Fibroblast of upper back skin (primary cell): ENCODE measurements at places on chromosomes 2 and 18.
A peak's percentile ranks its signal among the peaks of the same experiment; 100 is the strongest.

- DNase-seq: peak; percentile 6
Measured at GRCh38 chr2:205053827-205054410, 508.6 kb downstream of the PARD3B start.

- DNase-seq: no peak
Measured at GRCh38 chr2:770776-771175, 93.6 kb upstream of the TMEM18 start.

GRCh38 chr2:97658691-97659157 lies 5.1 kb downstream of the ACTR1B start:
- DNase-seq: no peak

DNA sequence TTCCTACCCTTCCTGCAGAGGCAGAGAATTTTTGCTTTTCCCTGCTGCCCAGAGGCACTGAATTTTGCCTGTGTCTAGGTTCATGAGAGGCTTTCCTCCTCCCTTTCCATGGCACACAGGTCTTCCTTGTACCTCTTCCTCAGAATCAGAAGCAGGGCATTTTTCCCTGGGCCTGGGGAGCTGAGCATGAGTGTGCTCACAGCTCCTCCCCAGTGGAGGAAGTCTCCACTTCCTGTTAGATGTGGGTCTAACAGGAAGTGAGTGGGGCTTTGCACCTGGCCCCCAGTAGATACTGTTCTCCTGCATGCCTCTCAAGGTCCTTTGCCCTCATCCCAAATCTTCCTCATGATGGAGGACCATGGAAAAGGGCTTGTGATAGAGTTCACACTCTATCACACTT lies 297.2 kb upstream of the FIGN start:
- DNase-seq: no peak

GRCh38 chr2:12083713-12084419 lies 337.4 kb downstream of the LPIN1 start:
- DNase-seq: no peak

DNA sequence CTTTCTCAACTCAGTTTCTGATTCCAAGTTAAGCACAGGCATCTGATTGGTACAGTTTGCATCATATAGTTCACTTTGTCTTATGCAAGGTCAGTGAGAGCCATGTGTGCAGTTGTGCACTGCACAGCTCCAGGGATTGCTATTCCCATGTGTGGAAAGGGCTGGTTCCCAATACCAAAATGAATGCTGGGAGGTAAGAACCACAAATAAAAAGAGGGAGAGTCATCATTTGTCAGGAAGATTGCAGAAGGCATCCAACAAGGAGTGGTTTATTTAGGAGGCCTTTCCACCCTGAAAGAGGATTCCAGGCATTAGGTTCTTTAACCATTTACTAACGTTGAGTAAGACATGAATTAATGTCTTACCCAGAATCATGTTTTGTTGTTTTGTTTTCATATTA lies 141.2 kb upstream of the ST6GAL2 start:
- DNase-seq: peak; percentile 50

GRCh38 chr2:219178377-219179175 lies 501 bp downstream of the RETREG2 start:
- no peak for DNase-seq

- DNase-seq: no peak
Measured at GRCh38 chr2:8800218-8800617, 37.2 kb downstream of the KIDINS220 start.

- no peak for DNase-seq
Measured at GRCh38 chr2:16019060-16019480, 78.7 kb downstream of the MYCN start.

DNA sequence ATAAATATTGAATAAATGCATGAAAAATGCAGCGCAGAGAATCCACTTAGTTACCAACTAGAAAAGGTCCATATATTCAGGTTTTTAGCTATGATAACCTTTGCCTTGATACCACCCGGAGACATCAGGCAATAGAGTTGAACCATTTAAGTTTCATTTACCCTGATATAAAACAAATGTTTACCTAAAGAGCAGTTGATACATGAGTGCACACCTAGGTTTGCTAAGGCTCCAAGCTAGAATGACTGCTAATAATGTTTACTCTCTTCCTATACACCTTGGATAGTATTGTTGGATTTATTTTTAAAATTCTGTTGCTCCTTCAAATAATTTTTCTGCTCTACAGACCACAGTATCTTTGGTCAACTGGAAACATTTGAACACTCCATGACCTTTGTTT lies 1463.6 kb downstream of the LRP1B start:
- DNase-seq: no peak

DNA sequence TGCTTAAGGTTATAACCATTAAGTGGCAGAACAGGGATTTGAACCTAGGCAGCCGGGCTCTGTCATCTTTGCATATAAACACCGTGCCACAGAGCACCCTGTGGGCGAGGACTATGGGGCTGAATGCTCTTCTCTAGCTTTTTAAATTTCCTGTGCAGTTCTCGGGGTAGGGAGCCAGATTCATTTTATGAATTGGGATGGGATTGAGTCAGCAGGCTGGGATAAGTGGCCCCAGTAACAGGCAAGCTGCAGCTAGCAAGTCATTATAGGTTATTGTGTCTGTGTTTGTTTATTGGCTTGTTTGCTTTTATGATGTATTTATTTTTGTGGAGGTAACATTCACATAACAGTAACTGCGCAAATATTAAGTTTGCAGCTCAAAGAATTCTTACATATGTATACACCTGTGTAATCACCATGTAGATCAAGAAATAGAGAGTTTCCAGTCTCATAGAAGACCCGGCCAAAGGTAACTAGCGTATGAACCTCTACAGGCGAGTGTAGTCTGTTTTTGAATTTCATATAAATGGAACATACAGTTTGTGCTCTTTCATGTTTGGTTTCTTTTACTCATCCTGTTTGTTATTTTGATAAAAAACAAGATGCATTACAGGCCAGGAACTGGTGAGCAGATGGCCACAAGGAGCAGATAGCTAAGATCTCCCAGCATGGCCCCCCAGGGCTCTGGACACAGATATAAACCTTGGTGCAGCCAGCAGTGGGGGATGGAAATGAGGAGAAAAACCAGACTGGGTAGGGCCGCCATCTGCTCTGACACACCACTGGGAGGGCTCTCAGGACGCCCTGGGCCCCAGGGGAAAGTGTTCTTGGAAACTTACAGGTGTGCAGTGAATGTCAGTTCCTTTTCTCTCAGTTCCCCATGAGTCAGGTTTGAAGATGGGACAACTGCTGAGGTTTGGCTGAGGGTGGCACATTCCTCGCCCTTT lies 49.2 kb upstream of the GPR155 start:
- no peak for DNase-seq

- peak; percentile 26 for DNase-seq
Measured at GRCh38 chr2:102334486-102334885, 21.1 kb upstream of the IL18R1 start.

- no peak for DNase-seq
Measured at GRCh38 chr2:48320742-48321141, 209.2 kb upstream of the STON1 start.
